Stimulated activated naive CD4-positive, alpha-beta T cell (primary cell): ENCODE measurements at places on chromosomes 3 and 15.

DNA sequence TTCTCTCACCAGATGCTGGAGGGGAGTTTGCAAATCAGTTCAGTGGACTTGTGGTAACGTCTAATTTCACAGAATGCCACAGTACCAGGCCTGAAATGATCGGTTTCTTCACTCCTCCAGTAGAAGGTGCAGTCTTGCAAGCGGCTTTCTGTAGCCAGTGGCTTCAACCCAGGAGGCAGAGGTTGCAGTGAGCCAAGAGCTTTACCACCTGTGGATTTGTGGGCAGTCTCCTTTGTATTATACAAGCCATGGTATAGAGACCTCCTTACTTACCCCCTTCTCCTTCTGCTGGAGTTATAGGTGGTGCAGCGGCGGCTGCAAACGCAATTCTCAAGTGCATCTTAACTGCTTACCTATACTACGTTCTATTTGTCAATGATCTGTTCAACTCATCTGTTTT lies 17.6 kb downstream of the EIF2AK4 start:
- DNase-seq, result no peak

- no peak for DNase-seq
Measured at GRCh38 chr3:117234331-117234730, 524.8 kb downstream of the TUSC7 start.

DNA sequence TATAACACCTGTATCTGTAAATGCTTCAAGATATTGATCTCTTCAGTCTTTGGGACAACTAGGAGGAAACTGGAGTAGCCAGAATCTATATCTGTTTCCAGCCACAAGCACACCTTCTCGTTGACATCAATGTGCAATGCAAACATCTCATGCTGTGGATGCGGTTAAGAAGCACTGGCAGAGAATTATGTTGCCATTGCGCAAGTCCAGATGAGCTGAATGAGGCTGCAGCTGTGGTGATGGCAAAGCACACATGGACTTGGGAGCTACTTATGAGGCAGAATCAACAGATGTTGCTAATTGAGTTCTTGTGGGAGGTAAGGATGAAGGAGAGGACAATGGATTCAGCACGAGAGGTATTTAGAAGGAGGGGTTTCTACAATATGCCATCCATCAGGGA lies 90.9 kb downstream of the STRIT1 start:
- no peak for DNase-seq

GRCh38 chr3:186609247-186609868 lies 3.5 kb upstream of the AHSG start:
- DNase-seq, result no peak

GRCh38 chr3:82558081-82558480 lies 796.6 kb upstream of the GBE1 start:
- no peak for DNase-seq

DNA sequence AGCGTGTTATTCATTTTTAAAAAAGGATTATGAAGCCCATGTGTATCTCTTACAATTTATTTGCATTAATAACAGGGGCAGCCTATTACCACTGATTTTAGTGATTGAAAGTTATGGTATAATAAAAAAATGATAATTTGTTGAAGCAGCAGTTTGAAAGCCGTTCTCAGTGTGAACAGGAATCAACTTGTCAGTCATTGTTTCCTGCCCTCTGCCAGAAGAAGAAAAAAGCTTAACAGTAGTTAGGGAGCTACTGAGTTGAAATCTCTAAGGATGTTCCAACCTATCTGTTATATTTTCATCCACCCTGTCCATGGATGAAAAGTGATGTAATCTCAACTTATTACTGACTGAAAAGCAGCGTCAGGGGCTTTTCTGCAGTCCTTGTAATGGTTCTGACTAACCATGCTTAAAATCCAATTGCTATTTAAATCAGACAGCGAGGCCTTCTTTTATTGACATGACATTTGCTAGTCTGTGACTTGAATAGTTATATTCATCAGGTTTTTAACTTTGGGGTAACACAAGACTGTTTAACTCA lies 486.7 kb downstream of the ROBO2 start:
- DNase-seq, result no peak

DNA sequence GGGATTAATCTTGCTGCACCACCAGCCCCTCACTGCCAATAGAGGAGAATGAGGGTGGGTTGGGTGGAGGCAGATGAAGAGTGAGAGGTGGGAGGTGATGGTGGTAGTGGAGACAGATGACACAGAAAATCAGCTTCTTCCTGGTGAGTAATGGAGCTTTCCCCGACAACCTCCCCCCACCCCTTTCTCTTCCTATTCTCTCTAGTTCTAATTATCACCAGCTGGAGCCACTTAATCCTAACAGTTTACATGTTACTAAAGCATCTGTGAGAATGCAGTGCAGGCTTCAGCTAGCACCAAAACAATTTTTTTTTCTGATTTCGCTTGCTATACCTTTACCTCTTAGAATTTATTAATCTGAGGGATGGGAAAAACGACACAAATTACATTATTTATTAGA lies 116.1 kb upstream of the DNAJC19 start:
- DNase-seq, result no peak

DNA sequence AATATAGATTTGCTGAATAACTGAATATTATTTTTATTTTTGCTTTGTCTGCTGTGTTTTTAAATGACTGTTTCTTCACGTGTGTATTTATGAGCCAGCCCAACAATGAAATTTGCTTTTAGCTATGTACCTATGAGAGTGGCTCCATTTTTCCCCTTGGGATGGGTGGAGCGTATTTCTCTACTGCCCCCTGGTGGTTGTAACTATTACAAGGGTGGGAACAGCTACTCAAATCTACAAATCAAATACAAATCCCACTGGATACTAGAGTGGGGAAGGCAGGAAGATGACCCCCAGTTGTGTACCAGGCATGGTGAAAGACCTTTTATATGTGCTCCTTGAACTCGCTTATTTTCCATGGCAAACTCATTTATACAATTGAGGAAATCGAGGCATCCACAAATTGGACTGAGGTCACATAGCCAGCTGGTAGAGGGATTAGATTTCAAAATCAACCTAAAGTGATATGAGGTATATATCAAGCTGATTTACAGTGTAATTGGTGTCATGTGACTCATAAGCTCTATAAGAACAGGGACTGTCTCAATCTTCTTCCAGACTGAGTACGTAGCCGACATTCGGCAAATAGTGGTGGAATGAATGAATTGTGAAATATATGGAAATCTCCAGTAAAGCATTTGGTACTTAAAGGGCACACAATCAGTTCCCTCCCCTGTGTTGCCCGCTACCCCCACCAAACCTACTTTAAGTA lies 69.5 kb upstream of the VEPH1 start:
- DNase-seq, result peak; percentile 1

GRCh38 chr3:149277331-149277813 lies 55.7 kb upstream of the CP start:
- DNase-seq, result peak; percentile 6

DNA sequence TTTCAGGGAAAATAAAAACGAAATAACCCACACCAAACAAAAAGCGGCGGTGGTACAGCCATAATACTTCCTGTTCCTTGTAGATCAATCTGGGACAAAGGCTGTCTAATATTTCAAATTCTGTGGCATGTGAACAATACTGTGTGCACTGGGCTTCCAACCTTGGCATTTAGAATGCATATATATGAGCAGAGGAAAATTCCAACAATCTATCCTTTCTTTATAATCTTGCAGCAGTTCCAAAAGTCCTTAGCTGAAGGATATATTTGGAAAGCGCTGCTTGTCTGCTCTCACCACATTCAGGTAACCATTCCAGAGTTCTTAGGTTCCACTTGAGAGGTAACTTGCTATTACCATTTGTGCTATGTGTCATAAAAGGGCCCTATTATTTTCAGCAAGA lies 231.8 kb downstream of the RBMS3 start:
- DNase-seq, result no peak

DNA sequence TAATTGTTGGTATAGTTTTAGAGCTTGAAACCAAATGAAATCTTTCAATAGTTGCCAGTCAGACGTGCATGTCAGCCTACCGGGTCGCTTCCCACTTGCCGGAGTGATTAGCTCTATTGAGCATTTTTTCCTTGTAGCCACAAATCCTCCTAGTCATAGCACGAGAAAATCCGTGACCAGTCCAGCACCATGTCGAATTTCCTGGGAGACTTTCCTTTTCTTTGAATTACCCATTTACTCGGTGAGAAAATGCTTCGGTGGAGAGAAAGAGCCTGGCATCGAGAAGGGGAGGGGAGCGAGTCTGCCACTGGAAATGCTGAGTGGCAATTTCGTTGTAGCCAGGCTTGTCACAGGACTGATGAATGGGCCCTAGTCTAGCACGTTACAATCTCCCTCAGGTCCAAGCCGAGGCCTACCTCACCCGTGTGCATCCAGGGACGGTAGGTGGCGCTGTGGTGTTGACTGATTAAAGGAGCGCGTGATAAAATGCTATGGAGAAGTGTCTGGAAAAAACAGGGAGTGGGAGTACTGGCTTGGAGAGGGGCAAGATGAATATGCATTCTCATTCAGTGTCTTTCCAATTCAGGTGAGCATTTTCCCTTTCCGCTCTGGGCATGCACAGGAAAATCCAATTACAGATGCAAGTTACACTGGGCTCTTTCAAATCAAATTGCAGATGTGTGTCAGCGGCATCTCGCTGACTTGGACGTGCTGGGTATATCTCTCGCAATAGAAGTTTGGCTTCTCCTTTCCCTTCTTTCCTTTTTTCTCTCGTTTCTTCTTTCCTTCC lies 238.8 kb downstream of the EDEM1 start:
- DNase-seq, result peak; percentile 14

- no peak for DNase-seq
Measured at GRCh38 chr3:61530355-61530754, 31.0 kb upstream of the PTPRG start.

GRCh38 chr15:67801926-67802914 lies 23.1 kb upstream of the SKOR1 start:
- DNase-seq, result no peak

DNA sequence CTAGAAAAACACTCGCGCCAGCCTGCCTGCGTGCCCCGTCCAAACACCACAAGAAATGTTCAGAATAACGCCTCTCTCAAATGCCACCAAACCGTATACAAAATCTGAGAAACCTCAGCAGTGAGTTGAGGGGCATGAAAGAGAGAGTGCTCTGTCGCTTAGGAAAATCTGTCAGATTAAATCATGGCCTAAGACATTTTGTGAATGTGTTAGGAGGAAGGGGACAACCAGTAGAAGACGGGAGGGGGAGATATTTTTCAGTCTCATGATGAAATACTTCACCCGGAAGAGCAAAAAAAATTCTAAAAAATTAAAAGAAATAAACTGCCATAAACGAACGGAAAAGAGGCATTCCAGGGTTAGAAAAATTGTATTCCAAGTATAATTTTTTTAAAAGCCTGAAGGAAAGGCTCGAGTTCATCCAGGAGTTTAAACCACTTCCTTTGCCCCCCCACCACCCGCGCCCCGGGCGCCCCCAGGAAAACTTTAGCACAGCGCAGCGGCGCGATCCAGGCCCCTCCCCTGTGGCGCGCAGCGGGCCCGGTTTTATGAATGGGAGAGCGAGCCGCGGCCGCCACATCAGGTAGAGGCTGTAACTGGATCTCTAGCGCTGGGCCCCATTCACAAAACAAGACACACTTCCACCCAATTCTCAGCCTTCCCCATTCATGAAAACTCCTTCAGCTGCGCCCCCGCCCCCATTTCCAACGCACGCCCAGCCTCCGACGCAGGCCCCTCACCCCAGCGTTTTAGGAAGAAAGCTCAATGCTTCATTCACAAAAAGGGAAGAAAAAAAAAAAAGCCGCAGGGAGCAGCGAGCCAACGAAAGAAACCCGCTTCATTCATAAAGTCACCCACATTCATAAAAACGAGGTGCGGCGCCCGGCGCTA lies 1.4 kb downstream of the ETV5 start:
- DNase-seq, result peak; percentile 40

DNA sequence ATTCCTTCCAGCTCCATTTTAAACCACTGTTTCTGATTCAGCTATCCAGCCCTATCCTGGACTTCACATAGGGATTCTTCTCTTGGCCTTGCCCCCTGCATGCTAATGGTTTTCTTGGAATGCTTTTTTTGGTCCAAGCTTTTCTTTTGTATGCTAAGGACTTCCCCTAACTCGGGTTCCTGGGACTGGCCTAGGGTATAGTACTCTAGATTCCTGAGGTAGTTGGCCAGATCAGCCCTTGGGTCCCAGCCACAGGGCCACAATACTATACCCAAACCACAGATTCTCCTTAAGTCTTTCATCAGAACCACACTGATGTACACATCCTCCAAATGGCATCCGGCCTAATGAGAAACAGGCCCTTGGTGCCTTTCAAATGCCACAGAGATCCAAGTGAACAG lies 2.8 kb downstream of the FYCO1 start:
- DNase-seq, result no peak

GRCh38 chr15:76286271-76286879 lies 24.9 kb downstream of the ETFA start:
- DNase-seq, result peak; percentile 60

- DNase-seq, result no peak
Measured at GRCh38 chr3:70805061-70805889, 492.8 kb upstream of the MDFIC2 start.

GRCh38 chr15:66865622-66866611 lies 163.9 kb downstream of the SMAD6 start:
- DNase-seq, result no peak

- DNase-seq, result no peak
Measured at GRCh38 chr3:148077965-148078364, 619.7 kb upstream of the AGTR1 start.

DNA sequence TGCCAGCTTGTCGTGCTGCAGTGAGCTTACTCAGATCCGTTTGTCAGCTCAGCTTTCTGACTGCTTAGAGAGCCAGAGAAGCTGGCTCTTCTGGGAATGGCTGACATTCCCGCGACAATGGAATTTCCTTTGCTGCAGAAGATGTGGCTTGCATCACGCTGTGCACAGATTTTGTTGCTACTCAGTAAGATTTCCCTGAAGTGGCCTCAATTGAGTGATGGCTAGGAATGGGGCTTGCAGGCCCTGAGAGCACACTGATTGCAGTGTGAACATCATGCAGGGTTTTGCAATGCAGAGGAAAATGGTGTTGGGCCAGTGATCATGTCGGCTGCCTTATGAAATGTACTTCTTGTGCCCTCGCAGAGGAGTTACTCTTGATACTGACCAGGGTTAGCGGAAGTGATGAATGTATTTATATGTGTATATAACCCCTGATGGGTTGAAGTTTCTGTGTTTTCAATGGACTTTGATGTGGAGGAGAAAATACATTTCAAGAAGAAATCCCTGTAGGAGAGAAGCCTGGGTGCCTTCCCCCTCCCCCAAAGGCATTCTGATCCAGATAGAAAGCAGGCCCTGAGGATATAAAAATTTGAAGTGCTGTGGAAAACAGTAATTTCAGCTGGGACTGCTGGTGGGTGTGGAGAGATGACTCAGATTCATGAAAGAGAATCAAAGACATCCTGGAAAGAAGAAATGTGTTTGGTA lies 102.5 kb upstream of the PDZRN3 start:
- DNase-seq, result no peak

DNA sequence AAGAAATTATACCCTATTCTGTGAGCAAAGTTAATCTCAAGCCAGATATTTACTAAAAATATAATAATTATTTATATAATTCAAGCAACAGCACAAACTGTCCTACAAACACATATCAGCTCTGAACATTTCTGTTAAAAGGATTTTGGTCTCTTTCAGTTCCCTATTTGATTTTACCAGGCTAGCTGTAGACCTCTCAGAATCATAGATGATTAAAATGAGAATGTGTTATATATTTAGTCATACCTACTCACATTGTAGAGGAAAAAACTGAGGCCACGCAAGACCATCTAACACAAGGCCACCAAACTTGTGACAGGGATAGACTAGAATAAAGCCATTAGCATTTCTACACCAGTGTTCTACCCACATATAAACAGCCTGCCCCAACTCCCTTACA lies 28.5 kb downstream of the ACKR4 start:
- DNase-seq, result no peak
